LNCaP clone FGC (cell line): ENCODE measurements at places on chromosomes 11 and 22.

DNA sequence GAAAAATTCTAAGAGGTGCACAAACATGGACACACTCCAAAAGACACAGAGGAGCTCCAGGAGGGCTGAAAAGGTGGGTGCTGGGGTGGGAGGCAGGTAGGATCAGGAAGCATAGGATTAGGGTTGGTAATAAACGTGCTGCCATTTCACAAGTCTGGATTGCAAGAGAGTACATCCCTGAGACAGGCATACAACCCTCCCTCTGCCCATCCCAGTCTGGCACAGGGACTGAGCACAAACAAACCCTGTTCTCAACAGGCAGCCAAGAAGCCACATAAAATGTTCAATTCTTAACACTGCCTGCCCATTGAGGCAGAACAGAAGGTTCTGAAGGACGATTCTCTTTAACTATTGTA is 18.5 kb downstream of the SLC35F2 start:
- peak; percentile 88 for DNase-seq

GRCh38 chr22:43402128-43402527 is 9.7 kb upstream of the MPPED1 start:
- no peak for DNase-seq

DNA sequence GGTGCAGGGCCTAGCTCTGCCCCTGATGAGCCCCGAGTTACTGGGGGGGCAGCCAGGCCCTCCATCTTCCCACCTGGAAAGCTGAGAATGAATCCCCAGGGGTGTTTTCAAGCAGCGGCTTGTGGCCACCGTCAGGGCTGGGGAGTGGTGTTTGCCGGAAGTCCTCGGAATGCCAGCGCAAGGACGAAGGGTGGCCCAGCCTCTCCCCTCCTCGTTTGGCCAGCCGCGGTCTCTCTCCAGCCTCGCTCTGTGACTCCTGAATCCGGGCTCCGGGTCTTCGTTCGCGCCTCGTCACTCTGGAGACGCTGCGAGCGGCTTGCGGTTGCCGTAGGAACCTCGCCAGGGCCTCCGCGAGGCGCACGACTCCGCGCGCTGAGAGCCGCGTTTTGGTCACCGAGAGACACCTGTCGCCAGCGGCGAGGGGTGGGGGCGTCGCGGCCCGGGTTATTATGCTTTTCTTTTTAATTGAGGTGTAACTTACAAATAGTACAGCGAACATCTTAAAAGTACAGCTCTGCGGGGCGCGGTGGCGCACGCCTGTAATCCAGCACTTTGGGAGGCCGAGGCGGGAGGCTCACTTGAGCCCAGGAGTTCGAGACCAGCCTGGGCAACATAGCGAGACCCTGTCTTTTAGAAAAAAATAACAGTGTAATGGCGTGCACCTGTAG is 6.3 kb upstream of the KDELR3 start:
- DNase-seq: peak; percentile 58

GRCh38 chr22:45425101-45425500 is 11.6 kb downstream of the RIBC2 start:
- DNase-seq: no peak

DNA sequence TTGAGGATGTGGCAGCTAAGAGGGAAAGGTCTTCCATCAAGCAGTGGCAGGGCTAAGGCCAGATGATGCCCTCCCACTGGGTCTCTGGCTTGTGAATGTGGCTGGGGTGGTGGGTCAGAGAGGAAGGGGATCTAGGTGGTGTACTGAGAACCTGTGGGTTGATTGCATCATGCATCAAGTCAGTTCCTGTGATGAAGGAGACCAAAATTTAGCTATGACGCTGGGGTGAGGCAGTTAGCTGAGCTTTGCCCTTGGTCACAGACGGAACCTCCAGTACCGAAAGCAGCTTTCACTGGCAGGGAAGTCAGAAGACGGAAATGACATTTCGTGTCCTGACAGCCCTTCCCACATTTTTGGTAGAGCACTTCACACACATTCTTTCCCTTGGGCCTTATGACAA is 20.7 kb downstream of the ATG16L2 start:
- no peak for DNase-seq

- no peak for DNase-seq
Measured at GRCh38 chr11:128455766-128456165, 131.6 kb downstream of the ETS1 start.

- DNase-seq: peak; percentile 33
Measured at GRCh38 chr11:27640954-27641353, 59.3 kb downstream of the BDNF start.

DNA sequence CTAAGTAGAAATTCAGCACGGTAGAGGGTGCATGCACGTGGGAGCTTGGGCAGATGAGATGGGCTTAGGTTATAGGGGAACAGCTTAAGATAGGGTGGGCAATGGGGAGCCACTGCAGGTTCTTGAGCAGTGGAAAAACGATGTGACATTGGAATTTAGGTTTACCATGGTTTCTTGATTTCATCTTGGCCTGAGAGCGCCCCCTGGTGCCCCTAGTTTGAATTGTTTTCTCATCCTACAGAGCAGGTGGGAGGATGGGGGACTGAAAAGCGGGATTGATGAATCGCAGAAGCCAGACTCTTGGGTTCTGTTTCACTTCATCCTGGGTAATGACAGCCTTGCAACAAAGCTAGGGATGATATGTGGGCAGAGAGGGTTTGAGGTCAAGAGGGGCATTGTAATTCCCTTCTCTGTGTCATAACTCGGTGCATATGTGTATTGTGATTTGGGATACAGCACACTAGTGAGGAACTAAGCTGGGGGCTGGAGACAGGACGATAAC is 6.7 kb upstream of the MCAM start:
- no peak for DNase-seq

- no peak for DNase-seq
Measured at GRCh38 chr11:102800767-102801166, 2.8 kb upstream of the MMP1 start.

DNA sequence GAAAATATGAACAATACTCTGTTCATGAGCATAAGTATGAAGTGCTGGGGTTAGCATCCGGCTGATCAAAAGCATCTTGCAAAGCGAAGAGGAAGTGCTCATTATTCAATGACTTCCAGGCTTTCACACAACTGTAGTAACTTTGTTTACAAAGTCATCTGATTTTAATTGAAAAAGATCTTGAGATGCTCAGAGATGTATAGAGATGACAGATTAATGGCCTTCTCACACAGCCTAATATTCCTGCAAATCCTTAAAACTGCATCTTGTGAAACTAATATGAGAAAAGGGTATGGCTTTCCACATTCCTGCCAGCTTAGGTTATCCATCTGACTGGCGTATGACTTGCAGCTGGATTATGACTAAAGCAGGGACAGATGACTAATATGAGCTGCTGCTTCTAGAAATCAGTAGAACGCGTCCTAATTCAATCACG is 125.4 kb downstream of the CASP12 start:
- no peak for DNase-seq

- DNase-seq: no peak
Measured at GRCh38 chr22:27113641-27114040, 456.3 kb downstream of the MIAT start.

GRCh38 chr11:15055620-15056356 is 17.6 kb upstream of the CALCB start:
- DNase-seq: no peak

GRCh38 chr11:86415026-86415425 is 40.3 kb downstream of the CCDC81 start:
- no peak for DNase-seq

DNA sequence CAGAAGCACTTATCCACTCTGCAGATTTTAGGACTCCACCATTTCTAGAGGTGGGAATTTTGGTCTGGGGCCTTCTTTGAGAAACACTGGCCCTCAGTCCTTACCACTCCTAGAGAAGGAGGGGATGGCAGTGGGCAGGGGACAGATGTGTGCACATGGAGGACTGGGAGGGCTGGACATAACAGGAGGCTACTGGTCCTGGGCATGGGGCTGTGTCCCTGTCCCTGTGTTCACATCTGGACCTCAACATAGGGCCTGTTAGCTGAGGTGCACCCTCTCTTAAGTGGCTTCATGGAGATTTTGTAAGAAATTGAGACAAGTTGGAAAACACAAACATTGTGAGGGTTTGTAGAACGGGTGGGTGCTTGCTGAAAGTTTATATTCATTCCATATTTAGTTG is 103.4 kb downstream of the ATXN10 start:
- DNase-seq: no peak

DNA sequence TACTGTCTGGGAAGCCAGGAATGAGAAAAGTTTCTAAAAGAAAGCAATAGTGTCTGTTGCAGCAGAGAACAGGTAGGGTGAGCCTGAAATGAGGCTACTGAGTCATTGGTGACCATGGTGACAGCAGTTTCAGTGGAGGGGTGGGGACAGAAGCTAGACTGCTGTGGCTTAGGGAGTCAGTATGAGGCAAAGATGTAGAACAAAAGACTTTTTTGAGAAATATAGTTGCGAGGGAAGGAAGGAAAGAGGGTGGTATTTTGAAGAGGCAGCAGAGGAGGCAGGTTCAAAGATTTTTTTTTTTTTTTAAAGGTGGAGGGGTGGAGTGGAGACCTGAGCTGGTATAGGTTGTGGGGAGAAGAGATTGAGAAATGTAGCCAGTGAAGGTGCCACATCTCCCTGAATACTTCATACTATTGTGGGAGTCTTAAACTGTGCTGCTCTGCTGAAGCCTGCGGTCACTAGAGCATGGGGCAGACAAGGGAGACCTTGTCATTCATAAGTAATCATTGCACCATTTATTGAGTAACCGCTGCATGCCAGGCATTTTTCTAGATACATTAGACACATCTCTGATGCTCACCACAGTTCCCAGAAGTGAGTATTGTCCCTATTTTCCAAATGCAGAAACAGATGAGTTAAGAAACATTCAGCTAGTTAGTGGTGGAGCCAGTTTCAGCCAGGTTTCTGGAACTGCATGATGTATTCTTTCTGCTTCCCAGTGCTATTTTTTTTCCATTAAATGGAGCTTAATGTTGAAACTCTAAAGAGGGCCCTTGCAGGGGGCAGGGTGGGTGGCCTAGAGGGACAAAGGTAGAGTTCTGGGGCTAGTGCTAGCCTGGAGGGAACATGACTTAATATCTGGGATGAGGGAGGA is 49.9 kb downstream of the STIM1 start:
- DNase-seq: no peak

- no peak for DNase-seq
Measured at GRCh38 chr22:32996702-32997101, 61.5 kb downstream of the SYN3 start.

- no peak for DNase-seq
Measured at GRCh38 chr11:13368041-13368446, 90.5 kb downstream of the BMAL1 start.

DNA sequence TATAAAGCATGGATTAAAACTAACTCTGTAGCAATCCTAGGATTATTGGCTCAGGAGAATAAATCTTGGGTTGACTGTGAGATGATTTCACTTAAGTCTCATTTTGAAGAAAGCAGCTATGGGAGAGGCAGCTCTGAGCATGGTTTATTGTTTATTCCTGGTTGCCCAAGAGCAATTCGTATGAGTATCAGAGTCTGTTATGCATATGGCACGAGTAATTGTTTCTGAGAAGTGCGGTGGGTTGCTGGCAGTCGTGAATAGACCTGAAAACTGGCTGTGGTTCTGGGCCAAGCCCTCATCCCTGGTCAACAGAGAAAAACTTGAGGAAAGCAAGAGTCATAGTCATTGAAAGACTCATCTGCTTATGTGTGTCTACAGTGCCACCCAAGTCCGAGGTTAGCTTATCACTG is 26.8 kb downstream of the DIXDC1 start:
- no peak for DNase-seq

DNA sequence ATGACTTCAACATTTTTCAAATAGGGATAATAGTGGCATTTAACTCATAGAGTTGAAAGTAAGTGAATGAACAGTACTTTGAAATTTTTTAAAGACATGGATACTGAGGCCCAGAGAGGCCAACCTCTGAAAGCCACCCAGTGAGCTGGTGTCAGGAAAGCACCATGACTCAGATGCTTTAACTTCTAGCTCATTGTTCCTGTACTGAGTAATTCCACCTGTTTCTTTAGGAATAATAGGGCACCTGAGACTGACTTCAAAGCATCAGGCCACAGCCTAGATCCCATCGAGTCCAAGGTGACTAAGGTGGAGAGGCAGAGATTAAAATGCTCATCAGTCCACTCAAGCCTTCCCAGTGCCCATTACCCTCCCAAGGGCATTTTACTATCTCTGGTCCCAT is 491.8 kb upstream of the TENM4 start:
- DNase-seq: no peak

DNA sequence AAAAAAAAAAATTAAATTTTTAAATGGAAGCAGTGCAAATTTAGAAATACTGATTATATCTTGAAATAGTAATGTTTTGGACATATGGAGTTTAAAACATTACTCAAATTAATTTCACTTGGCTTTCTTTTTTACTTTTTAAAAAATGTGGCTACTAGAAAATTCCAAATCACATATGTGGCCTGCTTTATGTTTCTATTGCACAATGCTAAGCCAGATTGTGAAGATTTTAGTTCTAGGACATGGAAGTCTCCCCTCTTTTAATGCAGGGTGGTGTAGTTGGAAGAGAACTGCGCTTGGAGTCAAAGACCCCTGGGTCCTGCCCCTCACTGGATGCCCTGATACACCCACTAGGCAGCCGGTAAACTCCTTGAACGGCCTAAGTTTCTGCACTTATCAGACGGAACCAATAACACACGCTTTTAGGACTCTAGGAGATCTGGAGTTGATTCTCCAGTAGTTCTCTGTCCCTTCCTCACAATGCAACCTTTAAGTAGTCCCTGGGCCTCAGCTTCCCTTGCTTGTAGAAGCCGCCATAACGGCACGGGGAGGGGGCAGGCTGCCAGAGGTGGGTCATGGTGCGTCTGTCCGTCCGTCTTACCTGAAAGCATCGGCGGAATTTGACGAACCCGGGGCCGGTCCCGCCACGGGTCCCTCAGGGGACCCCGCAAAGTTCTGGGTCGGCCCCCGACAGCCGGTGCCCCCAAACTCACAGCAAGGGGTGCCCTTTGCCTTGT is 505 bp downstream of the FAM227A start:
- no peak for DNase-seq

- no peak for DNase-seq
Measured at GRCh38 chr11:46050003-46050461, 71.2 kb downstream of the PHF21A start.

DNA sequence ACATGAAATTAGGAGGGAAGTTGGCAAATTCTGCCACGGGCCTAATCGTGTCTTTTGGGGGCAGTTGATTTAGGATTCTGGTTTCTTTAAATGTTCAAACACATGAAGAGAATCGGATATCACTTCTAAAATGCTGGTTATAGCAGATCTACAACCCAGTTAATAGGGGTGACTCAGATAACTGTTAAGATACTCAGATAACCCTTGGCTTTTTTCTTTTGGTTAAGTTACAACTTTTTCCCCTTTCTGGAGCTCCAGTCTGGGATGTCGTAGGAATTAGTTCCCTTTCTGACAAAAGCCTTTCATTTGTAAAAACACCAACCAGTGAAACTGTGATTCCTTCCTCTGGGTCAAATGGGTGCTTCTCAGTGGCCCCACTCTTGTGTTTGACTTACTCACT is 976 bp downstream of the DEPDC7 start:
- no peak for DNase-seq
